Head of caudate nucleus (tissue), 42 donors: ENCODE measurements at places on chromosomes 6 and 20.
A peak's percentile ranks its signal among the peaks of the same experiment; 100 is the strongest.

- no peak for DNase-seq
These were observed 75.5 kb upstream of the SCP2D1 start for GRCh38 chr20:18738055-18738454.

GRCh38 chr20:42138729-42139128 is 520.6 kb upstream of the CHD6 start:
- DNase-seq: peak; percentile 11

DNA sequence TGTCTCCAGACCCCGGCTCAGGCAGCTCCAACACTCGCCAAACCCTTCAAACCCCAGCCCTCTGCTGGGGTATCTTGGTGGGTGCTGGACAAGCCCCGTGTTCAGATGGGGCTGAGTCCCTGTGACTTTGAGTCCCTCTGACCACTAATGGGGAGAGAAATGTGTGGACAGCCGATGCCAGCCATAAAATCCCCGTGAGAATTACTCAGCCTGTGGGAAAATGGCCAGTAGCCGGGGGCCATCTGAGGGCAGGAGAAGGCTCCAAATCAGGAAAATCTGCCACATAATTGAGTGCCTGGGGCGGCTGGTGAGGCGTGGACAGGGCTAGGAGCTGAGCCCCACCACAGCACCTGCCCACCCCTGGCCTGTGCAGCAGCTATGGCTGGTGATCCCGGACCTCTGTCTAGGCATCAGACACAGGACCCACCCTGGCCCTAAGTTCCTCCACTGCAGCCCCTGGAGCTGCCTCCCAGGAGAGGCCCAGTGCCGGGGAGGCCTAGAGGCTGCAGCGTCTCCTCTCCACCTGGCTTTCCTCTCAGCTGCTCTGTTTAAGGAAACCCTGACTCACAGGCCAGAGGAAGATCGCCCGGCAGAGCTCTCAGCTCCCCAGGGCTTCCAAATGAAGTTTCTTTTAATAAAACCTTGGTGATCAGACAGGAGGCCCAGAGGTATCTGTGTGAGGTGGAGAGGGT is 53.7 kb upstream of the SLCO4A1 start:
- DNase-seq: no peak

GRCh38 chr6:75268121-75268987 is 16.2 kb downstream of the TMEM30A start:
- no peak for DNase-seq

- DNase-seq: no peak
These were observed 4.5 kb upstream of the MMP9 start for GRCh38 chr20:46004187-46004586.

DNA sequence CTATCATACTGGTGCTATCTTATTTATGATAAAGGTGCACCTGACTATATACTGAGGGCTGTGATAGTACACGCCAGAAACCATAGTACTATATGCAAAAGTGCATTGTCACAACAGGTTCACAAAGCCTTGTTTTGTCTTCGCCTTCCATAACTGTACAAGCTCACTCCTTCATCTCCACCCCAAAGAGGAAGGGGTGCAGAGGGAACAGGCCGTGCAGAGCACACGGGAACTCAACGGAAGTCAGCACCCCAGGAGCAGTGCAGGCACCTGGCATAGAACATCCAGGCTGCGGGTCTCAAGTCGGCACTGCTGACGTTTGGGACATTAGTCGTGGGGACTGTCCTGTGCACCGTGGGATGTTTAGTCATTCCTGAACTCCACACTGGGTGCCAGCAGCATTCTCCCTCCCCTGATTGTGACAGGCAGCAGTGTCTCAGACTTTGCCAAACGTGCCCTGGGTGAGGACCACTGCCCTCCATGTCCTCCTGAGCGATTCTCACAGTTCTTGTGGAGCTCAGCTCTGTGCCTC is 99.7 kb downstream of the PXDC1 start:
- no peak for DNase-seq

- DNase-seq: no peak
These were observed 209.5 kb upstream of the SMLR1 start for GRCh38 chr6:130617658-130618057.

DNA sequence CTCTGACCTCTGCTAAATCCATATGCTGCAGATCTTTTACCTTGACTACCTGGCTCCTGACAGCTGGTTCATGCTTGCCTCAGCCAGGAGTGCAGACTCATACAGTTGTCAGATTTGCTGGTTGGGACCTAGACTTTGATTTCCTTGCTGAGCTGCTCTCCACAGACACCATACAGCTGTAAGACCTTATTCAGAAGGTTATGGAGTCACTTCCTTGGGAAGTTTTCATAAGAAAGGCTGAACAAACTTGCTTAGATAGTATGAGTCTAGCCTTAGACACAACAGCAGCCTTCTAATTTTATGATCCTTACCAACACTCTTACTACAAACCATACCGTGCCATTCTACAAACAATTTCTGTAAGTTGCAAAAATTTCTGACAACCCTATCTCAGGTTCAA is 102.9 kb downstream of the EDN1 start:
- DNase-seq: no peak

- no peak for DNase-seq
These were observed 116.7 kb upstream of the PRSS16 start for GRCh38 chr6:27130668-27131428.

- no peak for DNase-seq
These were observed 149.4 kb downstream of the KLHL32 start for GRCh38 chr6:97073903-97074302.

DNA sequence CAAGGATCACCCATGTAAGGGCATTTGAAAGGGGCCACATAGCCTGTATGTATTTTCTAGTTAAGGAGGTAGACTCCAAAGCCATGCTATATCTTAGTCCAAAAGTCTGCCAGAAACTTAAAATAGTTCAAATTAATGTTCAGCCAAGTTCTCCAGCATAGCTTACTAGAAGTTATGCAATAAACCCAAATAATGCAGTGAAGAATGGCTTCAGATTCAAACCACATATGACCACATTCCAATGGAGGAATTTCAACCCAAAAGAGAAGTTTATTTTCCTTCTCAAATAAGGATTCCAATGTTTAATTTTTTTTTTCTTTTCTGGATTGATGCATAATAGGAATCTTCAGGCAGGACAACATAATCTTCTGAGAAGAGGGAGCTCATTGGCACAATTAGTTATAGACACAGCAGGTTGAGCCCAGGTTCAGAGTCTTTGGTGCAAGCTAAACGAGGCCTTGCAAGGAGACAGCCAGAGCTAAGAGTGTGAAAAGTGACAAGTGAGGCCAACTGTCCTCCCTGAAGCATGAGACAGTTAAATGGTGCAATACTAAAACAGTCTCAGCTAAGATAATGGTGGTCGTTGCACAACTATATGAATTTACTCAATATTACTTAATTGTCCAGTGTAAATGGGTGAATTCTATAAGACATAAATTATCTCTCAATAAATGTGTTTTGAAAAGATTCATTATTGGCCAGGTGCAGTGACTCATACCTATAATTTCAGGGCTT is 598.8 kb upstream of the CDH4 start:
- no peak for DNase-seq

DNA sequence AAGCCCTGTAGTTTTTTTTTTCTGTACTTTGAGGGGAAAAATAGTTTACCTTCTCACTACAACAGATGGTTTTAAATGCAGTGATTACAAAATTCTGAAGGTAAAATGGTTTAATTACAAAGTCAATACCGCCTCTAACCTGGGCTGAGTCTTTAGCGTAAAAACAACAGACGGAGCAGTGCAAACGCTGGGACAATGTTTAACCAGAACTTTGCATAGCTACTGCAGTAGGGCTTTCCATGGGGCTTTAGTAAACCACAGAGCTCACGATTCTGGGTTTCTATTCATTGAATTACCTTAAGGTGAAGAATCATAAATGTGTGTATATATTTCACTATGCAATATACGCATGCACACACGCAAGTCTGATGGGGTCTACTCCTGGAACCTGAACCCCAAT is 77.9 kb downstream of the RFX6 start:
- no peak for DNase-seq

DNA sequence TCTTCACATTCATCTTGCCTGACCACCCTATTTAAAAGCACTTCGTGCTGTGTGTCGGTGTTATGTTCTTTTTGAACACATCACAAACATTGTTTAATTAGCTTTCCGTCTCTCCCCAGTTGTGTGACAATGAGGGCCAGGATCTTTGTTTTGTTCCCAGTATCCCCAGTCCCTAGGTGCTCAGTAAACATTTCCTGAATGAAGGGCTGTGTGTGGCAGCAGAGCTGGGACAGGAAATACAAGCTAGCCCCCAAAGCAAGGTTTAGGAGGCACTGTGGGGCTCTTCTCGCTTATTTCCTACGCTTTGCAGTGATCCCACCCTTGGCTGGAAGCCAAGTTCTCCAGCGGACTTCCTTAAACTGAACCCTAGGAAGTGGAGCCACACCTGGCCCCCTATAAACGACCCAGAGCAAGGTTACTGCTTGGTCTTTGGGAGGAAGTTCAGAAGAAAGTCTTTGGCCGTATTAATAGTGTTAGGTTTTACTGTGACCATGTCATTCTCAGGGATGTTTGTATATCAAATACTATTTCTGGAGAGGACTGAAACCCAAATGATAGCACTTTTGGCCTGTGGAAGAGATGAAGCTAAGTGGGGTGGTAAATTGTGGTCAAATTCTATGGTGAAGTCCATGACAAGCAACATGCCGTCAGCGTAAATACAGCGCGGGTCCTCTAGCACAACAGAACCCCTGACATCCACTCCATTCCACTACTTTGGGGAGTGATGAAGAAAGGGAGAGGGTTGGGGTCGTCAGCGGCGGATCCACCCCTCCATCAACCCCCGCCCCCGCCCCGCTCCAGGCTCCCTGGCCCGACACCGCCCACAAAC is 570 bp upstream of the FANCE start:
- DNase-seq: no peak

GRCh38 chr20:20492521-20493332 is 124.8 kb downstream of the INSM1 start:
- DNase-seq: peak; percentile 89

- no peak for DNase-seq
These were observed 140.6 kb downstream of the KIF16B start for GRCh38 chr20:16432466-16433292.

DNA sequence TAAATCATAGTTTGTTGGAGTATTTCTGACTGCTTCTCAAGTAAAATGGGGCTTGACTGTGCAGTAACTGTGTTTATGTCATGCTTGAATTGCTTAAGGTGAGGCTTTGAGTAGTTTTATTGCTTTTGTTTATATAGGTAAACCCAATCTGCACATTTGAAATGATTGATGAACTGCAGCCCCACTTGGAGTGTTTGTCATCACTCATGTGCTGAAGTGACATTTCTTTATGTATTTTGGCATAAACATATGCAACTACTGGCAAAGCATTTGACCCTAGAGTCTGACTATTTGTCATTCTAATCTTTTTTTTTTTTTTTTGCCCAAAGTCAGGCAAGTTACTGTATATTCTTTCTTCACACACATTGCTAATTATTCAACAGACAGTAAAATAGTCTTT is 491.4 kb upstream of the POU3F2 start:
- DNase-seq: no peak

DNA sequence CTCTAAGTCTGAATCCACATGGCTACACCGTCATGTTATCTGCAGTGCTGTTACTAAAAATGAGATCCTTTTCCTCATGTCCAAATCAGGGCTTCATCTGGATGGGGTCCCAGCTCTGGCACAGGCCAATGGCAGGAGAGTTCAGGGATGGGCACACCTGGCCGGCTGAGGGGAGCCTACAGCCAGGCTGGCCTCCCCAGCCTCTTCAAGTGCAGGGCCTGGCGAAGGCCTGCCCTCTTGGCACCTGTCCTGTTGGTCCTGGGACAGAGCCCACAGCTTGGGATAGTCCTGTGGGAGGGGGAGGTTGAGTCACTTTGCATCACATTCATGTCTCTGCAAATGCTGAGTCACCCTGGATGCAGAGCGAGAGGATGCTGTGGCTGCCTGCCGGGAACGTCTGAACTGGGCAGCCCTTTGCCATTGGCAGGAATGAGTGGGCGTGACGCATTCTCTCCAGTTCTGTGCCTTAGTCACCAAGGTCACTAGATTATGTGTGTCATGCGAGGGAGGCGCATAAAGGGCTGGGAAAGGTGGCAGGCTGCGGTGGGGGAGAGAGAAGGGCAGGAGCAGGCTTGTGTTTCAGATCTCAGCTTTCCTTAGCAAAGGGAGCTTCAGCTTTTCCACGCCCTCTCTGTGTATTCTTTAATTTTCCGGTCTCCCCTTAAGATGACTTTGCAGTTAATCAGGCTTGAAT is 223.2 kb upstream of the ECI2 start:
- DNase-seq: peak; percentile 56

- no peak for DNase-seq
These were observed 71.3 kb upstream of the SOX4 start for GRCh38 chr6:21522143-21522747.

DNA sequence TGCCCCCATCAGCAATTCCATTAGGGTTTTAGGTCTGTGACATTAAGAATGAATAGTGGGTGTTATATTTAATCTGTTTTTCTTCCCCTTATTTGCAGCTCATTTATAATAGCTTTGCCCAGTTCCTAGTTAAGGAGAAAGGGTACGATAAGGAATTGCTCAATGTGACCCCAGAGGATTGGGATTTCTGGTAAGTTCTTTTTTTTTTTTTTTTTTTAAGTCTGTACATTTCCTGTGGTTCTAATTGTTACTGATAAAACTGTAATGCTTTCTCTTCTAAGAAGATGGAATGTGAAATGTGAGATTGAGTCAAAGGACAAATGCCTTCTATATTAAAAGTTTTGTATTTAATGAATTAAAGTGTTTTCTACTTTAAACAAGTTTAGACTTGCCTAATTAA is 5.5 kb downstream of the NT5DC1 start:
- no peak for DNase-seq

GRCh38 chr6:43325876-43326275 is 17.2 kb upstream of the CRIP3 start:
- DNase-seq: no peak

DNA sequence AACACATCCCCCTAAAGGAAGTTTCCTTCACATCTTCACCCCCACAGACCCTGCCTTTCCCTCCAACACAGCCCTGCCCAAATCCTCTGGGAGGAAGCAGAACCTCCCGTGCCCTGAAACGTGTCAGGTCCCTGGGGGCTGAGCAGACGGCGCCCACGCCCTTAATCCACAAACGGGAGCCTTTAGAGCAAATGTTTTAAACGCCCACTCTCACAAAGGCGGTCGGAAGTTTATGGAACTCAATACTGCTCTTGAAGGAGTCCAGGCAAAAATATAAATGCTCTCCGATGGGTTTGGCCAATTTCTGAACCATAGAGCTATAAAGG is 237.1 kb upstream of the AFDN start:
- peak; percentile 33 for DNase-seq

DNA sequence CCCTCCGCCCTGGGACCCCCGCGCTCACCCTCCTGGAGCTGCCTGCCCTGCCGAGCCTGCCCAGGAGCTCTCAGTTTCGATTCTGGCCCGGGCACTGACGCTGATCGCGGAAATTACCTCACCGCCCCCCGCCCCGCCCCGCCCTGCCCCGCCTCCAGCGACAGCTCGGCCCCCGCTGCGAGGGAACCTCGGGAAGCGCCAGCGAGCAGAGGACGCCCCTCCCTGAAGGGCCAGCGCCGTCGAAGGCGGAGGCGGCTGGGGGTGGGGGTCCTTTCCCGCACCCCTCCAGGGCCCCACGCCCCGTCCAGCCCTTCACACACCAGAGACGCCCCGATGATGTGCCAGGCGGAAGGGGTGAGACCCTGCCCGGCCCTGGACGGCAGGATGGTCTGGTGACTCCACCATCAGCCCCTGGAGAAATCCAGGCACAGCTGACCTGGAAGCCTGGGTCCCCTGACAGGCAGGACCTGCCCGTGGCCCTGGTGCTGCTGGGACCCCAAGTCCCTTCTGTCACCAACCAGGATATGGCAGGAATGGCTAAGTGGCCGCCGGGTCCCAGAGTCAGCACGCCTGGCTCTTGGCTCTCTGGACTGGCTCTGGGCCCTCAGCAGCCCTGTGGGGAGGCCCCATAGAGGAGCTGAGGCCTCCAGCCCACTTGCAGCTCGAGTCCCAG is at the start of gene HELZ2:
TSS of gene HELZ2 (minus strand) at position 84 of the 673 bp plus-strand sequence. CDS start 1,854 bp downstream, outside the sequence.
- DNase-seq: peak; percentile 28

GRCh38 chr6:99252421-99252820 is 97.1 kb downstream of the FAXC start:
- DNase-seq: no peak
